ENCODE measurements at places on chromosomes 5 and 9.

GRCh38 chr9:71680189-71680980 is 87.9 kb downstream of the CEMIP2 start:
- DNase-seq = no peak

GRCh38 chr5:101244621-101245020 is 341.5 kb upstream of the ST8SIA4 start:
- DNase-seq = no peak

DNA sequence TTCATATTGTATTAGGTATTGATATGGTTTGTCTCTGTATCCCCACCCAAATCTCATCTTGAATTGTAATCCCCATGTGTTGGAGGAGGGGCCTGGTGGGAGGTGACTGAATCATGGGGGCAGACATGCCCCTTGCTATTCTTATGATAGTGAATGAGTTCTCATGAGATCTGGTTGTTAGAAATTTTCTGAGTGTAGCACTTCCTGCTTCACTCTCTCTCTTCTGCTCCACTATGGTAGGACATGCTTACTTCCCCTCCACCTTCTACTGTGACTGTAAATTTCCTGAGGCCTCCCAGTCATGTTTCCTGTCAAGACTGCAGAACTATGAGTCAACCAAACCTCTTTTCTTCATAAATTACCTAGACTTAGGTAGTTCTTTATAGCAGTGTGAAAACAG is 187.4 kb upstream of the SLC24A2 start:
- DNase-seq = no peak

DNA sequence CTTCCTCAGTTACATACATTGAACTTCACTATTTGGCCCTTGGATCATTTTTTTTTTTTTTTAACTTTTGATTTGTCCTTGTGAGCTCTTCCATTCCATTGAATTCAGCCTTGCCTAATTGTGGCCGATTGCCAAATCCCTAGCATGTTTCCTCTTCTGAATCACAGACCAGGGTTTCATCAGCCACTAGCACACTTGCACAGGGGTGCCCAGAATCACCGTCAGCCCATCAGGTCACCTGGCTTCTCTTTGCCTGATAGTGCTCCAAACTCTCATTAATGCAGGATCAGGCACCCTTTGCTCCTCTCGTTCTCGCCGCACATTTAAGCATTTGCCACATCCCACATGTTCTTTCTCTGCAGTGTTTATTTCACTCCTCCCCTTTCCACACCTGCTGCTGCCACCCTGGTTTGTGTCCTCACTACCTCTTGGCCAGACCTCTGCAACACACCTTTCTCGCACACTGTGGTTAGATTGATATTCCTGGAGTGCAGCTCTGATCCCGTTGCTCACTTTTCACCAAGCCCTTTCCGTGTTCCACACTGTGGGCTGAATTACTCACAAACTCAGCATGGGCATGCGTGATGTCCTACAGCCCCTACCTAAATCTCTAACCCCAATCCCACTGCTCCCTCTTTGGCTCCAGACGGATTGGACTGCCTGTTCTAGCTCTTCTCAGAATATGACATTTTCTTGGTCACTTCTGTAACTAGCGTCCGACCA is 9.8 kb downstream of the PIK3R1 start:
- DNase-seq = no peak

DNA sequence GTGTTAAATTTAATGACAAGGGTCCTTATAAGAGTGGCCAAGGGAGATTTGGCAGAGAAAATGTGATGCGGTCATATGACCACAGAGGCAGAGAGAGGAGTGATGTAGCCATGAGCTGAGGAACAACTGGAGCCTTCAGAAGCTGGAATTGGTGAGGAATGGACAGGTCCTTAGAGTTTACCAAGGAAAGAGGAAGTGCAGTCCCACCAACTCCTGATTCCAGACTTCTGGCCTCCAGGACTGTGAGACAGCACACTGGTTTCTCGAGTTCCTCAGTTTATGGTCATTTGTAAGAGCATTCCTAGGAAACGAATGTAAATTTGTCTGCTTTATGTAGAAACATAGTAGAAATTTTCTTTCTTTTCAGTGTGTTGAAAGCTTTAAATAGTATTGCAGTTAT is 410.1 kb downstream of the CDH18 start:
- no peak for DNase-seq

DNA sequence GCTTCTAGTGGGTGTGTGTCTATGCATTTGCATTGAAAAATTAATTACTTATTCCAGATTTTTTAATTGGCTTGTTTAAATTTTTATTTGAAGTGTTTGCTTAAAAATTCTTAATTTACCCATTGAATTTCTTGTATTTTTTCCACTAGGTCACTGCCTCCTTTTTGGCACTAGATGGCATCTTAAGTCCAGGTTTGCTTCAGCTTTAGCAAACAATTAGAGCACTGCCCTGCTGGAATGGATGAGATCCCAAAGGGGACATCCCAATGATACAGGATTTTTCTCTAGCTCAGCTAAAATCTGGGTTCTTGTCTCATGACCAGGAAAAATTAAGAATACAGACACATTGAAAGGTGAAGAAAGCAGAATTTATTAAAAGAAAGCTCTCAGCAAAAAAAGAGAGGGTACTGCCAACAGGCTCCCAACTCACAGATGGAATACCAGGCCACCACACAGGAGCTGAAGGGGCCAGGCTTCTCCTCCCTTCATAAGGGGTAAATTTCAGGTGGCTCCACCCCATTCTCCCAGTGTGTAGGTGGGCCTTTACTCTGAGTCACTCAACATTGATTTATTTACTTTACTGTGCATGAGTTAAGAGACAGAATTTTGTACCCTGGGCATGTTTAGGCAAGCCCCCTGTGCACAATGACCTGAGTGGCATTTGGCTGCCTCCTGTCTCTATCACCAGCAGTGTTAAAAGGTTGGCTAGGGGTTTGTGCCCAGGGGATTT is 532.4 kb downstream of the ANXA1 start:
- peak; percentile 10 for DNase-seq

All from brain pericyte (primary cell).